Activated CD8-positive, alpha-beta memory T cell treated with anti-CD3 and anti-CD28 coated beads for 48 hours (primary cell): ENCODE measurements at places on chromosomes 16 and 17.

DNA sequence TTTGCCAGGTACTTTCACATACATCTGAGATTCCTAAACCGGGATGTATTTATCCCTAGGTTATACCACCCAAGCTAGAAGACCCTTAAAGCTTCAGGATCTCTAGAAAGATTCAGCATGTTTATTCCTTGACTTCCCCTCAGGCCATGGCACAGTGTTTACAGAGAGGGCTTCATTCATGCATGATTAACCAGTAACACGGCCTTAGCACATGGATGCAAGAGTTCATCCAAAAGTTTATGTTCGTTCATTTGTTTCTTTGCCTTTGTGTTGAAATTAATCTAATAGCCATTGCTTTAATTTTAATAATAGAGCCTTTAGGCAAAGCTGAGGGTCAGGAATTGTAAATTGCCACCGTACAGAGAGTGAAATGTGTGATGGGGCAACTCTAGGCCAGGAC lies 13.8 kb downstream of the PCTP start:
- DNase-seq: no peak

DNA sequence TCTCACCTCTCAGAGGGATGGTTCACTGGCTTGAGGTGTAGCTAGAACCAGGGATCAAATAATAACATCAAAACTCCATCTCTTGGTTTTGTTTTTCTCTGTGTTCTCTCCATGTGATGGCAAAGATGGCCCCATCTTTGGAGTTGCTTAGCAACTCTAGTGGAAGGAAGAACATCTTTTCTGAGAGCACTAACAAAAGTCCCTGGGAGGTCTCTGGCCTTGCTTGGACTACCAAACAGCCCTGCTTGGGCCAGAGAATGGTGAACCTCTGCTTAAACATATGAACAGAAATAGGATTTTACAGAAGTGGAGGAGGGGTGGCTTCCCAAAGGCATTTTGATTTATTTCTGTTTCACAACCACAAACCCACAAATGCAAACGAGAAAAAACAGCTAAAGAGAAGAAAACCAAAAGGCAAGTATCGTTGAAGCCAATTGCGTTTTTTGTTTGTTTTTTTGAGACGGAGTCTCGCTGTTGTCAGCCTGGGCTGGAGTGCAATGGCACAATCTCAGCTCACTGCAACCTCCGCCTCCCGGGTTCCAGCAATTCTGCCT lies 13.2 kb downstream of the GABARAPL2 start:
- DNase-seq: no peak

- DNase-seq: no peak
These were observed 2.2 kb downstream of the NR1D1 start for GRCh38 chr17:40097931-40098845.

DNA sequence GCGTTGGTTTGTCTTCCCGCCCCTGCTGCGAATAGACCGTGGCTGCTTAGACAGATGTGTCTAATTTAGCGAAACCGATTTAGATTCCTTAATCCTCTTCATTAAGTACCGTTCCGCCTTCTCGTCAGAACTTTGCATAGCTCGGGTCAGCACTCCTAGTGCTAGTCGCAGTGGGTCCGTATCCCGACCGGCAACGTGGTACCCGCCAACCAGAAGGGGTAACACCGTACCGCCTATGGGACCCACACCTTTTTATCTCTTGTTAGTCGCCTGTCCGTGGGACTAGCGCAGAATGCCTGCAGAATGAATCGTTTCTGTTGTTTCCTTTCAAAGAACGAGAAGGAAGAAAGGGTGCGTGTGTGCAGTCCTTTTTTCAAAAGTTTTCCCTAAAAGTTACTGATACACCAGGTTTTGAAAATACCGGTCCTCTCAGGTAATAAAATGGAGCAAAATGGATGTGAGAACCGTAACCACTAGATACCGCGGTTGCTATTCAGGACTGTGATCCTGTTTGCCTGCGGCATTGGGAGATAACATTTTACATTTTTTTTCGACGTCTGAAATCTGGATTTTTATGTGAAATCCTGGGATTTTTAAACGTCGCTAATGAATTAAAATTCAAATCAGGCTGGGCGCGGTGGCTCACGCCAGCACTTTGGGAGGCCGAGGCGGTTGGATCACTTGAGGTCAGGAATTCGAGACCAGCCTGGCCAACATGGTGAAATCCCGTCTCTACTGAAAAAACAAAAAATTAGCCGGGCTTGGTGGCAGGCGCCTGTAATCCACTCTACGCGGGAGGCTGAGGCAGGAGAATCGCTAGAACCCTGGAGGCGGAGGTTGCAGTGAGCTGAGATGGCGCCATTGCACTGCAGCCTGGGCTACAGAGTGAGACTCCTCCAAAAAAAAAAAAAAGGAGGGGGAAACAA lies 998 bp upstream of the SRSF1 start:
- DNase-seq: no peak
